ENCODE measurements at places on chromosomes 1 and 21. TPM values are rescaled to one million over a fixed set of nuclear protein-coding genes. Genes with fewer than 3 reads are reported as not detected.

OR2M3 gene
- not detected for total RNA-seq

CHAF1B gene
- 2.4 TPM for total RNA-seq

PPP1R15B gene
- 21.9 TPM for total RNA-seq

SLC22A15 gene
- total RNA-seq: 0.53 TPM

SAMD11 gene
- 8.1 TPM for total RNA-seq

NKAIN1 gene
- 1.3 TPM for total RNA-seq

ERG gene
- 14.2 TPM for total RNA-seq

VANGL2 gene
- 2.3 TPM for total RNA-seq

ZMYND12 gene
- total RNA-seq: 0.80 TPM

DNA sequence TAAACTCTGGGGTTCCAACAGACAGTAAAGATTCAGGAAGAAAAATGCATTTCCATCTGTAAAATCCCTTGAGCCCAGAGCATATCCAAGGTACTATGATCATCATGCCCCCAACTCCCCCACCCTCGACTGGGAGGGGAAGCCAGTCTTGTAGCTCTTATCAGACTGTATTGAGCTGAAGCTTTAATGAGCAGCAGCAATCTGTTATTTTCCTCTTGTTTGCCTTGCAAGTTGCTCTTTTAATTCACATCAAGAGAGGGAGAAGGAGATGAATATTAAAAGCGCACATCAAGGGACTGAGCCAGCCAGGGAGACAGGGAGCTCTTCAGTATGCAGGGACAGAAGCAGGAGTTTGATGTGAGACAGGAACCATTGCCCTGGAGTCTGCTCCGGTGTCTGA is 52.5 kb upstream of the KCNA3 start:
- no peaks in the 10 kb centered on the region for H3K27me3 ChIP-seq
- H3K36me3 ChIP-seq: no peaks in the 10 kb centered on the region
- H3K4me3 ChIP-seq: no peak overlapping the region
- no peaks in the 10 kb centered on the region for H3K4me1 ChIP-seq

- H3K4me3 ChIP-seq: no peak overlapping the region
- no peaks in the 10 kb centered on the region for H3K4me1 ChIP-seq
- DNase-seq: no peak
- H3K36me3 ChIP-seq: peaks cover 20% of the 10 kb centered on the region
- no peaks in the 10 kb centered on the region for H3K27me3 ChIP-seq
Measured at GRCh38 chr1:193083365-193084088, 21.7 kb downstream of the GLRX2 start.

DNA sequence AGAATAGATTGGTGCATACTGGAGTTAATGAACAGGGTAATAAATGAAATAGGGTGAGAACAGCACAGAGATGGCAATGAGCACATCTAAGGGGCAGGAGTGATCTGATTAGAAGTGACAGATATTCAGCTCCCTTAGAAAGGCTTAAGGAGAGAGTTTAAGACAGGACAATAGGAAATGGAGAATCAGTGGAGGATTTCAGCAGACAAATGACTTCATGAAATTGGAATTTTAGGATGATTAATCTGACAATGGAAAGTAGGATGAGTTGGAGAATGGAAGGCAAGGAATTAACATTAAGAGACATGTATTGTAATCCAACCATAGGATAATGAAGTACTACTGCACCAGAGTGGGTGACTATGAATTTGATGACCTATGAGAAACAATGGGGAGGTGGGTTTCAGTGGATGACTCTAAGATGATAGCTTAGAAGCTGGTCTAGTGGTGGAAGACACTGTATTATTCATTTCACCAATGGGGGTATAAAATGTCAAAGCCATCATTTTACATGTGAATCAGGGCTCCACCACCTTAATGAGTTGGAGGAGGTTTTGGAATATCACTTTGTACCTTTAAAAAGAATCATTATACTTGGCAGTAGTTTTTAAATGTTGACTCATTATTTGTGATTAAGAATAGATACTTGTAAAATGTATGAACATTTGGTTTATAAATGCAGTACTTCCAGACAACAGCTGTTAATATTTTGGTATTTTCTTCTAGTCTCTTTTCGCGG is 139.1 kb downstream of the PLA2G4A start:
- no peaks in the 10 kb centered on the region for H3K36me3 ChIP-seq
- H3K27me3 ChIP-seq: no peaks in the 10 kb centered on the region
- H3K4me1 ChIP-seq: no peaks in the 10 kb centered on the region
- no peak for DNase-seq
- no peak overlapping the region for H3K27ac ChIP-seq
- H3K4me3 ChIP-seq: no peak overlapping the region

- no peaks in the 10 kb centered on the region for H3K27me3 ChIP-seq
- DNase-seq: peak; percentile 27
- no peak overlapping the region for H3K4me3 ChIP-seq
- no peak overlapping the region for H3K27ac ChIP-seq
Measured at GRCh38 chr21:15014221-15014620, 50.6 kb downstream of the NRIP1 start.

DNA sequence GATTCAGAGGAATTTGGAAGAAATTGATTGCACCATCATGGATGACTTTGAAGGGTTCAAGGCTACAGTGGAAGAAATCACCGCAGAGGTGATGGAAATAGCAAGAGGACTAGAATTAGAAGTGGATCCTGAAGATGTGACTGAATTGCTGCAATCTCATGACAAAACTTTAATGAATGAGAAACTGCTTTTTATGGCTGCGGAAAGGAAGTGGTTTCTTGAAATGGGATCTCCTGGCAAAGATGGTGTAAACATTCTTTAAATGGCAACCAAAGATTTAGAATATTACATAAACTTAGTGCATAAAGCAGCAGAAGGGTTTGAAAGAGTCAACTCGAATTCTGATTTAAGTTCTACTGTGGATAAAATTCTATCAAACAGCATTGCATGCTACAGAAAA is 698.6 kb downstream of the PLA2G4A start:
- no peak overlapping the region for H3K4me3 ChIP-seq
- H3K36me3 ChIP-seq: no peaks in the 10 kb centered on the region
- no peak overlapping the region for H3K27ac ChIP-seq
- no peaks in the 10 kb centered on the region for H3K27me3 ChIP-seq

DNA sequence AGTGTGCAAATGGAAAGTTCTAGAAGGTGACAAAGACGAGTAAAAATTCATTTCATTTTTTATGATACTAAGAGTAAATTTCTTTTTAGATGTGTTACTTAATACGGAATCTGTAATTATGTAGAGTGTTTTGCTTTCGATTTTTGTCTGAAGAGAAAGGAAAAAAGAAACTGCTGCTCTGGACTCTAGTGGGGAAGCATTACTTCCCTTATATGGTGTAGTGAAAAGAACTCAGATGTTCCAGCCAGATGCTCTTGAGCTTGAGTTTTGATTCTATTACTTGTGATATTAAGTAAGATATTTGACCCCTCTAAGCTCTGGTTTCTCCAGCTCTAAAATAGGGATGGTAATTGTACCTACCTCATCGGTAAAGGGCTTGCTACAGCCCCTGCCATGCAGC is 12.2 kb upstream of the GPR161 start:
- no peaks in the 10 kb centered on the region for H3K4me1 ChIP-seq
- H3K27ac ChIP-seq: no peak overlapping the region
- peak; percentile 26 for DNase-seq
- no peaks in the 10 kb centered on the region for H3K27me3 ChIP-seq

GRCh38 chr1:205247130-205247921 is 19.6 kb downstream of the TMCC2 start:
- H3K36me3 ChIP-seq: no peaks in the 10 kb centered on the region
- peak; percentile 83 for DNase-seq
- H3K27ac ChIP-seq: peak overlapping the region; percentile 82
- no peak overlapping the region for H3K4me3 ChIP-seq
- no peaks in the 10 kb centered on the region for H3K27me3 ChIP-seq

- H3K4me1 ChIP-seq: no peaks in the 10 kb centered on the region
- no peaks in the 10 kb centered on the region for H3K27me3 ChIP-seq
- no peak overlapping the region for H3K27ac ChIP-seq
Measured at GRCh38 chr1:187634940-187635339, 806.2 kb downstream of the PLA2G4A start.

GRCh38 chr1:99171184-99171813 is 93.0 kb upstream of the PLPPR4 start:
- no peak for DNase-seq
- no peaks in the 10 kb centered on the region for H3K36me3 ChIP-seq
- no peak overlapping the region for H3K4me3 ChIP-seq
- no peak overlapping the region for H3K27ac ChIP-seq

GRCh38 chr1:53583021-53583867 is 124.0 kb downstream of the DMRTB1 start:
- no peak overlapping the region for H3K4me3 ChIP-seq
- no peaks in the 10 kb centered on the region for H3K36me3 ChIP-seq
- peaks cover 6% of the 10 kb centered on the region for H3K27me3 ChIP-seq
- DNase-seq: peak; percentile 73
- H3K27ac ChIP-seq: no peak overlapping the region

DNA sequence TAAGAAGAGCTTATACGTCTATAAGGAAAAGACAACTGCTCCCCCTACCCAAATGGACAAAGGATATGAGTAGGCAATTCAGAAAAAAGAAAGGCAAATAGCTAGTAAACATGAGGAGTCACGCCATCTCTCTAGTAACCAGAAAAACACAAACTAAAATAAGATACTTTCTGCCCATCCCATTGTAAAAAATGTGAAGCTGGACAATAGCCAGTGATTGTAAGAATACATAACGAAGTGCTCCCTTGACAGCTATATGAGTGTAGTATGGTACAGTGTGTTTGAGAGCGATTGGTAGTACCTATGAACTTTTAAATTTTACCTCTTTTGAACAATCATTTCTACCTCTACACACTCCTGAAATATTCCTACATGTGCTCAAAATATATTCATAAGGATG is 7.5 kb upstream of the GJA8 start:
- DNase-seq: peak; percentile 16
- peaks cover 21% of the 10 kb centered on the region for H3K4me1 ChIP-seq
- H3K27ac ChIP-seq: no peak overlapping the region
- no peaks in the 10 kb centered on the region for H3K36me3 ChIP-seq
- no peak overlapping the region for H3K4me3 ChIP-seq

GRCh38 chr21:34926803-34927467 is 122.2 kb downstream of the RUNX1 start:
- no peak overlapping the region for H3K27ac ChIP-seq
- H3K4me3 ChIP-seq: no peak overlapping the region
- no peaks in the 10 kb centered on the region for H3K36me3 ChIP-seq
- no peaks in the 10 kb centered on the region for H3K27me3 ChIP-seq

DNA sequence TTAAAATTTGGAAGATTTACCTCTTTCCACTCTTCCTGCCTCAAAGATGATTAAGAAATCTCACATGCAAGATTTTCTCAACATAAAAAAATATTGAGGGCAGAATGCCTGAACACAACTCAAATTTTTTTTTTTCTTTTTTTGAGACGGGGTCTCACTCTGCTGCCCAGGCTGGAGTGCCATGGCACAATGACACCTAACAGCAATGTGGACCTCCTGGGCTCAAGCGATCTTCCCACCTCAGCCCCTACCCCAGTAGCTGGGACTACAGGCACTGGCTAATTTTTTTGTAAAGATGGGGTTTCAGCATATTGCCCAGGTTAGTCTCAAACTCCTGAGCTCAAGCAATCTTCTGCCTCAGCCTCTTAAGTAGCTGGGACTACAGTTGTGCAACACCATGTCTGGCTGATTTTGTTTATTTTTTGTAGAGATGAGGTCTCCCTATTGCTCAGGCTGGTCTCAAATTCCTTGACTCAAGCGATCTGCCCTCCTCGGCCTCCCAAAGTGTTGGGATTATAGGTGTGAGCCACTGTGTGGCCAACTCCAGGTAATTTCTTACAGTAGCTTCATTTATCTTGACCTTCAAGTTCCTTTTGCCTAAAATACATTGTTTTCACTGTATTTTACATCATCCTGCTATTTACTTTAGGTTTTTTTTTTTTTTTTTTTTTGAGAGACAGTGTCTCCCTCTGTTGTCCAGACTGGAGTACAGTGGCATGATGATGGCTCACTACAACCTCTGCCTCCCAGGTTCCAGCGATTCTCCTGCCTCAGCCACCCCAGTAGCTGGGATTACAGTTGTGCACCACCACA is 10.4 kb downstream of the NUCKS1 start:
- no peaks in the 10 kb centered on the region for H3K27me3 ChIP-seq
- no peak overlapping the region for H3K27ac ChIP-seq
- H3K4me1 ChIP-seq: no peaks in the 10 kb centered on the region
- DNase-seq: no peak

DNA sequence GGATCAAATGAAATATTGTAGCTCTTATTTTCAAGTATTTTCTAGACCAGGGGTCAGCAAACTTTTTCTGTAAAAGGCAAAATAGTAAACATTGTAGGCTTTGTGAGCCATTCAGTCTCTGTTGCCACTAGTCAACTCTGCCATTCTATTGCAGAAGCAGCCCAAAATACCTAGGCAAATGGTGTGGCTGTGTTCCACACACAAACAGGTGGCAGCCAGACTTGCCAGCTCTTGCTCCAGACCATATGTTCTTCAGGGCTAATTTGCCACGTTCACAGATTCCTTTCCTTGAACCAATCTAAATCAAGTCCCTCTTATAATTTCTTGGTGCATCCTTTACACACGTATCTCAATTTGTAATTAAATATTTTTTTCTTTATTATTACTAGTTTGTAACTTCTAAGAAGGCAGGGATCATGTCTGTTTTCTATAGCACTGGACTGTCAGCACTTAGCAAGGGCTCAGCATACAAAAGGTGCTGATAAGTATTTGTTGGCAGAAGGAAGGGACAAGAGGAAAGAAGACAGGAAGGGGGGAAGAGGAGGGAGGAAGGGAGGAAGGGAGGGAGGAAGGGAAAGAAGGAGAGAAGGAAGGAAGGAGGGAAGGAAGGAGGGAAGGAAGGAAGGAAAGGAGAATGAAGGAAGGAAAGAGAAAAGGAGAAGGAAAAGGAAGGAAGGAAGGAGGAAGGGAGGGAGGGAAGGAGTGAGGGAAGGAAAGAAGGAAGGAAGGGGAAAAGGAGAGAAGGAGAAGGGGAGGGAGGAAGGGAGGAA is 106.5 kb upstream of the EDEM3 start:
- DNase-seq: peak; percentile 63
- H3K4me3 ChIP-seq: no peak overlapping the region
- no peaks in the 10 kb centered on the region for H3K36me3 ChIP-seq
- H3K27me3 ChIP-seq: no peaks in the 10 kb centered on the region

- H3K4me1 ChIP-seq: peaks cover 9% of the 10 kb centered on the region
- H3K36me3 ChIP-seq: no peaks in the 10 kb centered on the region
- peak; percentile 96 for DNase-seq
- H3K27ac ChIP-seq: peak overlapping the region; percentile 69
- H3K4me3 ChIP-seq: peak overlapping the region; percentile 61
Measured at GRCh38 chr1:24847995-24848881, 81.8 kb downstream of the RUNX3 start.

DNA sequence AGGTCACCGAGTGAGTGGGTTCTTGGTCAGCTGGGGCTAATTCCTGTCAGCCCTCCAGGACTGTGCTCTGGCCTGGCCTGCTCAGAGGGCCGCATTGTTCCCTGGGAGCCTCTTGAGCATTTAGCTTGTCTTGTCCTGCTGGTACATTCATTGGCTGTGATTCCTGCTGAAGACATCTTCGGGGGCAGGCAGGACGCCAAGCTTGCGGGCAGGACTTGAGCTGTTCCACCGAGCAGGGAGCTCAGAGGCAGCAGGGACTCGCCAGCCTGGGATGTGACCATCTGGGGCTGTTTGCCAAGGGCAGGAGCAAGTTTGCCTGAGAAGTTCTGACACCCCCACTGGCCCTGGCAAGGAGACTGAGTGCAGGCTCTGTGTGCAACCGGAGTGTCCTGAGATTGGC is 7.0 kb upstream of the SLC26A9 start:
- peaks cover 5% of the 10 kb centered on the region for H3K4me1 ChIP-seq
- no peaks in the 10 kb centered on the region for H3K36me3 ChIP-seq
- no peaks in the 10 kb centered on the region for H3K27me3 ChIP-seq
- peak; percentile 10 for DNase-seq
- no peak overlapping the region for H3K4me3 ChIP-seq

GRCh38 chr1:94884106-94884505 is 42.8 kb downstream of the CNN3 start:
- H3K4me3 ChIP-seq: no peak overlapping the region
- H3K36me3 ChIP-seq: no peaks in the 10 kb centered on the region
- peak; percentile 93 for DNase-seq
- peak overlapping the region; percentile 93 for H3K27ac ChIP-seq

Measured in muscle of leg (tissue), 16 donors.